NCI-H2029 treated with DMSO at 0.1 percent for 48 hours (cell line): ENCODE measurements at places on chromosomes 3 and 15.

DNA sequence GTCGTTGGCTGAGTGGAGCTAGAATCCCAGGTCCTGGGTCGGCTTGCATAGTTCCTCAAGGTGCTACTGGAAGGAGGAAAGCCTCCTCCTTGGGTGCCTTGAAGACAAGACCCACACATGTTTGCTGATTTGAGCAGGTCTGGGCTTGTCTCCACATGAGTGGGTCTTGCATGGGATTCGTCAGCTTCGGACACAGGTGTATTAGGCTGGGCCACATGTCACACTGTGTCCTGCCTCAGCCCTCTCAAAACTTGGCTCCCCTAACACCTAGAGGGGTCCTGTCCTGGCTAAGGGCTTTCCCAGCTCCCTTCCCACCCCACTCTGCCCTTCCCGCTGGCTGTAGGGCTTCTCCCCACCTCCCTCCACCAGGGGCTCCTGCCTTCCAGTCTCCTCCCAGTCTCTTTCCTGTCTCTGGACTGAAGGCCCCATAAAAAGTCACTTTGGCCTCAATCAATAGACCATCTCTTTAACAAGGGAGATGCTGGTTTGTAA is 73.0 kb upstream of the ADPGK start:
- no peak for DNase-seq

GRCh38 chr3:137946356-137946973 is 63.5 kb upstream of the CLDN18 start:
- peak; percentile 49 for DNase-seq

DNA sequence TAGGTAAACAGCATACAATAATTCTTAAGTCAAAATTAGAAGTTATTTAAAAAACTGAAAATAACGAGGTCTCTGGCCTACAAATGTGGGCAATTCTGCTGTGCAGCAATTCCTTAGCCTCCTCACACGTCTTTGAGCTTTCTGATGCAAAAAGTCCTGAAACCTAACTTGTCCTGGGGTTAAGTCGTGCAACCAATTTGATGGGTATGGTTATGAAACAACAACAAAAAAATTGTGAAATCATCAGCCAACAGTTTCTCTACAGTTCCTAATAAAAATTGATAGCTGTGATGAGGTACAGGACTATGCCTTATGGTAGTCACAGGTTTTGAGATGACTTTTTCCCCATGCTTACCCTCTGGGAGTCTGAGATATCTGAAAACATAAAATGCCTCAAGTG is 6.5 kb upstream of the GLB1 start:
- no peak for DNase-seq

- DNase-seq = no peak
Measured at GRCh38 chr3:10667269-10667668, 148.8 kb upstream of the SLC6A11 start.
